ENCODE measurements at places on chromosomes 1 and 21.

DNA sequence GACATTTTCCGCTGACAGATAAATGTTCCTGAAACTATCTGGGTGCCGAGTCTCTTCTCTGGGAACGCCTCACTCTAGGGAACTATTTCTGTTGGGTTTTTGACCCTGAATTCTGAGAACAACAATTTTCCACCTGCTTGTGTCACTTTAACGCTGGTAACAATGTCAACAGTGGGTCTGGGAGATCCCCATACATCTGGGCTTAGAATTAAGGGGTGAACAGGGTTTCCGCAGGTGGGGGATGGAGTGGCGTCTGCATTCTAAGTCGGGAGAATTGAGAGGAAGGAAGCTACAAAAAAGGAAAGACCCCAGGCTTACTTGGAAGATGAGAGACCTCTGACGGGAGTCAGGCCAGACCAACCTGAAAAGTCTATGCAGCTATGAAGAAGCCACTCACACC lies 8.7 kb downstream of the CD247 start:
- no peak for DNase-seq

DNA sequence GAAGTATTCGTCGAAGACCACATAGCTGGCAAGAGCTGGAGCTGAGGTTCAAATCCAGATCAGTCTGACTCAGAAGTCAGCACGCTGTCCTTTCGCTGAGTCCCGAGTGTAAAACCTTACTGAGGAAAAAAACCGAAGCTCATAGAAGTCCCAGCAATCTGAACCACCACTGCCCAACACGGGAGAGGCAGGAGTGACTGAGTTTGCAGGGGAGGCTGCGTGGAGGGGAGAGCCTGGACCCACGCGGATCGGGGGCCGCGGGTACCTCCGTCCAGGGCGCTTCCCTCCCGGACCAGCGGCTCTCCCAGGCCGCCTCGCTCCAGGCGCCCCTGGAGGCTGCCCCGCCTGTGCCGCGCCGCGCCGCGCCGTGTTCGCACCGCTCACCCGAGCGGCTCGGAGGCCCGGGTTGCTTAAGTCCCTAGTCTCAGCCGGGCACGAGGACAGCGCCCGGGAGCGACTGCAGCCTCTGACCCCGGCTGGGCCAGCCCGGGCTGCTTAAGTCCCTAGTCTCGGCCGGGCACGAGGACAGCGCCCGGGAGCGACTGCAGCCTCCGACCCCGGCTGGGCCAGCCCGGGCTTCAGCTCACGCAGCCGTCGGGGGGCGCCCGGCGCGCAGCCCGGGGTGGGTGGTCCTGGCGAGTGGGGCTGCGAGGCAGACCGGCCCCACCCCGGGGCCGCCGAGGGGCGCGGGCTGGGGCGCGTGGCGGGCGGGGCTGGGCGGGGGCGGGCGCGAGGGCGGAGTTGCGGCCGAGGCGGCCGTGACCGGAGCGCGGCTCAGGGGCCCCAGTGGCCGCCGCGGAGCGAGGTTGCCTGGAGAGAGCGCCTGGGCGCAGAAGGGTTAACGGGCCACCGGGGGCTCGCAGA lies at the start of gene ADAMTSL4:
Gene ADAMTSL4, plus strand, starts transcription at position 777 of the 864 bp plus-strand sequence. CDS start 2,881 bp downstream, outside the sequence.
- DNase-seq: no peak

- no peak for DNase-seq
Measured at GRCh38 chr1:91729621-91730358, 156.2 kb downstream of the TGFBR3 start.

GRCh38 chr1:19894218-19894617 lies 12.0 kb downstream of the OTUD3 start:
- no peak for DNase-seq

GRCh38 chr21:42542196-42542595 lies 28.5 kb downstream of the SLC37A1 start:
- no peak for DNase-seq

GRCh38 chr1:12529640-12530174 lies 88.3 kb downstream of the DHRS3 start:
- DNase-seq: no peak

GRCh38 chr1:154006136-154006535 lies 15.6 kb downstream of the RPS27 start:
- no peak for DNase-seq

DNA sequence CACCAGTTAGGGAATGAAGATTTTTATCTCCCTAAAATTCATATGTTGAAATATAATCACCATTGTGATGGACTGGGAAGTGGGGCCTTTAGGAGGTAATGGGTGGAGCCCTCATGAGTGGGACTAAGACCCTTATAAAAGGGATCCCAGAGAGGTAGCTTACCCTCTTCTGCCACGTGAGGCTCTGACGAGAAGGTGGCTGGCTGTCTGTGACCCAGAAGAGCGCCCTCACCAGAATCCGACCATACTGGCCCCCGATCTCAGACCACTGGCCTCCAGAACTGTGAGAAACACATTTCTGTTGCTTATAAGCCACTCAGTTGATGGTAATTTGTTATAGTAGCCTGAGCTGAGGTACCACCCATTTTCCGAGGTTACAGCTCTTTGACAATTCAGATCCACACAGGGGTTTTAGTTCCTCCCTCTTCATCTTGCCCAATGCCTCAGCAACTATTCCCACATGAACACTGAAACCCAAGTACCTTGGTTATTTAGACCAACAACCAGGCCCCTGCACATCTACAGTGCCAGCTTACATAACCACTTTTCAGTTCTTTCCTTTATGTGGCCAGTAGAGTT lies 27.6 kb upstream of the HUNK start:
- DNase-seq: no peak

GRCh38 chr1:204448344-204448964 lies 36.8 kb upstream of the PPP1R15B start:
- no peak for DNase-seq

- DNase-seq: no peak
Measured at GRCh38 chr1:32208891-32209328, at the start of gene DCDC2B. Gene DCDC2B, plus strand, starts transcription at chr1:32209089. Its CDS starts 5 bp downstream, at chr1:32209094.

DNA sequence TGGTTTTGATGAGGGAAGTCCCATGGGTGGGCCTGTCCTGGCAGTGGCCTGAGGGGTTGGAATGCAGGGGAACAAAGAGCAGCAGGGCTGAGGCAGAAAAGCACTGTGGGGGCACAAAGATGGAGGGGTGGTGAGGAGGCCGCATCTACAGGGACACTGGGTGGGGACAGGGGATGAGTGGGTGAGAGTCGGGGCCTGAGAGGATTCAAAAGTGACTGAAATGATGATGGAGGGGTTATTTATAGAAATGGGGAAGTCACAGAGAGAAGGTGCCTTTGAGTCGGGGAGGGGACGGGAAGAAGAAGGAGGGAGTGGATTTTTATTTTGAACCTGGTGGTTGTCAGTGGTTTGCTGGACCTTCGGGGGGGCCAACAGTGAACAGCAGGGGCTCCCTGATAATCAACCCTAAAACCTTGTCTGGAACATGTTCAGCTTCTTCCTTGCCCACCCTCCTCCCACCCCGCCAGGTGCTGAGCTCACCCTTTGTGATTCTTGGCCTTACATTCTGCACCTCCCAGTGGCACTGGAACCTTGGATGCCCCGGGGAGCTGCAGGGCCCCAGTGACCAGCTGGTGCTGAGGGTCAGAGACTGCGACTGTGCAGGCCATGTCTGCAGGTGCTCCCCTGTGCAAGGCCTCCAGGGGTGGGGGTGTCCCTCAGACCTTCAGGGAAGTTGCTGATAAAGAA lies 42.9 kb downstream of the IER5 start:
- no peak for DNase-seq

DNA sequence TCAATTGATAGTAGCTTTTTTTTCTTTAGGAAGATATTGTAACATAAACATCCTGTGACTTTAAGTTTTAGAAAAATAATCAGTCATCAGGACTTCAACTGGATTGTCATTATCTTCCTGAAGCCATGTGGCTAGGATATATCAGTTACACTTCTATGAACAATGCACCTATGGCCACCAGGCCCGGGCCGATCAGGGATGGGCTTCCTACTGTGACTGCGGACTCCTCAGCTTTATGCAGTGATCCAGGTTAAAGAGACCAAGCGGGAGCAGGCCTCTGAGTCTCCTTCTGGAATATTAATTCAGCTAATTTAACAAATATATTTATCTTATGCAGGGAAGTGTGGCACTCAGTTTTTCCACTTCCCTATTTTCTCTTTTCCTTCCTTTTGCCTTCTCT lies 200.6 kb downstream of the ADGRL2 start:
- no peak for DNase-seq

GRCh38 chr1:100284591-100284990 lies 18.6 kb downstream of the RTCA start:
- DNase-seq: no peak

- DNase-seq: no peak
Measured at GRCh38 chr1:53482441-53483153, 23.4 kb downstream of the DMRTB1 start.

- no peak for DNase-seq
Measured at GRCh38 chr1:64505944-64506655, 36.2 kb downstream of the CACHD1 start.

- no peak for DNase-seq
Measured at GRCh38 chr1:152880907-152881306, 2.8 kb downstream of the SMCP start.

DNA sequence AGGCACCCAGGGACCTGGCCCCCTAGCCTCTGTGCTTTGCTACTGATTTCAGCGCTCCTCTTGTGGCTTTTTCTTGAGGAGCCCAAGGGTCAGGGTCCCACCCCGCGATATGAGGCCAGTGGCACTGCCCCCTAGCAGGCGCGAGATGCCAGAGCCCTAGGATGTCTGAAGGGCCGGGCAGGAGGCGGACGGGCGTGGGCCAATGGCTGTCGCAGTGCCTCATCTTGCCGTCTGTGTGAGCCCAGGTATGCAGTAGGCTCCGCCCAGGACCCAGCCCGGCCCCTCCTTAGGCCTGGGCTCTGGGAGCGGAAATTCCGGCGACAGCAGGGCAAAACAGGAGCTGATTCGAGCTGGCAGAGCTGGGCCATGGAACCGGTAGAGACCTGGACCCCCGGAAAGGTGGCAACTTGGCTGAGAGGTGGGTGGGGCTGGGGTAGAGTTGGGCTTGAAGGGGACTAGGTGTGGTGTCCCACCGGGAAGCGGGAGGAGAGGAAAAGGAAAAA lies at the start of gene CNKSR1:
Gene CNKSR1, plus strand, starts transcription at position 310 of the 503 bp plus-strand sequence. Its CDS starts 57 bp downstream, at position 367.
- DNase-seq: no peak
